ENCODE measurements at places on chromosomes 16 and 17.

- no peak for DNase-seq
These were observed 130.6 kb downstream of the DYNLRB2 start for GRCh38 chr16:80671281-80671849.

DNA sequence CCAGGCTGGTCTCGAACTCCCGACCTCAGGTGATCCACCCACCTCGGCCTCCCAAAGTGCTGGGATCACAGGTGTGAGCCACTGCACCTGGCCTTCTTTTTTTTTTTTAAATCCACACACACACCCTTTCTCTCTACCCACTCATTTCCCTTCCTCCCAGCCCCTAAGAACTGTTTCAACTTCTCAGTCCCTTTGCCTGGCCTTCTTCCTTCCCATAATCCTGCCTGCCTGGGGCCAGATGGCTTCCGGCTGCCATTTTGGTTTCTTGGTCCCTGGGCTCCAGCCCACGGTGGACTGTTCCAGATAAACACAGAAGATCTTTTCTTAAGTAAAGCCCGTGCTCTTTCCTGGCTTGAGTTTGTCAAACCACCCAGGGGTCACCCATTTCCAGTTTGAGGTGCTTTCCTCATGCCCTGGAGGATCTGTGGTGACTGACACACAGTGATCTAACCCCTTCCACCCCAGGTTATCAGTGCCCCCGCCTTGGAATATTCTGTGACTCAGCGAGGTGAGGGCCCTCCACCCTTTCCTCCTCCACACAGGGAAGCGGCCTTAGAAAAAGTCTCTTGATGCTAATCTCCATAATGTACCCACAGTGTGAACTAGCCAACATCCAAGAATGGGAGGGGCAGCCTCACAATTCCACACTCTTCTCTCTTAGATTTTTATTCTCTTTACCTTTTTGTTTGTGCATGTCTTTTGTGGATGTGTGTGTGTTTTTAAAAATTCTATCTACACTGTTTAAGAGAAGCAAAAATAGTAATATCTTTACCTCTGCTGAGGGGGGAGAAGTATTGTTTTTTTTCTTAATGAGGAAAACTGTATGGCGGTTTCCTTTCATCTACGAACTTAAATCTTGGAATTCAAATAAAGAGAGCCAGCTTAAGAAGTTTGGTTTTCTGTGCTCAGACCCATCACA is 60.0 kb downstream of the CRISPLD2 start:
- DNase-seq: no peak

DNA sequence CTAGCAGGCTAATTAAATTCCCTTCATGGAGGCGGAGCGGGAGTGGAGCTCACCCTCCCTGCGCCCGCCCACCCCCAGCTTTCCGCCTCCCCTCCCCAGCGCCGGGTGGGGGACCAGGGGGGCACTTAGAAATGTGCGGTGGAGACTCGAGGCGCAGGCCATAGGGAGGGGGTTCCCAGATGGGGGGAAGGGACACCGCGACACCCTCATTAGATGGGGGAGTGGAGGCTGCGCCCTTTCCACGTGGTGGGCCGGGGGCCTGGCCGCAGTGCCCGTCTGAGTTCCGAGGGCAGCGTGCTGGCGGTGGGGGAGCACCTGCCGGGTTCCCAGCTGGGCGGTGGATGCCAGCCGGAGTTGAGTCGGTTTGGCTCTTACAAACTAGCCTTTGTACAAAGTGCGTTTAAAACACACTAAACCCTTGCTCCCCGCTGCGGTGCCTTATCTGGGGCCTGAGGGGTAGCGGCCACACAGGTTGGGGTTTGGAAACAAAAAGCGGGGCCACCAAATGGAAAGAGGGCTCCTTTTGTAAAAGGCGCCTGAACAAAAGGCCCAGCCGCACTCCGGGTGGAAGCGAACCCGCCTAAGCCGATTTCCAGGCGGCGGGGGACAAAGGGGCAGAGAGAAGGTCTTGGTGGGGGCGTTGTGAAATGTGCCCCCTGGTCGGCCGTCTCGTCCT is 1.4 kb downstream of the GSE1 start:
- peak; percentile 27 for DNase-seq

- DNase-seq: no peak
These were observed 7.7 kb upstream of the PCTP start for GRCh38 chr17:55743103-55743679.

DNA sequence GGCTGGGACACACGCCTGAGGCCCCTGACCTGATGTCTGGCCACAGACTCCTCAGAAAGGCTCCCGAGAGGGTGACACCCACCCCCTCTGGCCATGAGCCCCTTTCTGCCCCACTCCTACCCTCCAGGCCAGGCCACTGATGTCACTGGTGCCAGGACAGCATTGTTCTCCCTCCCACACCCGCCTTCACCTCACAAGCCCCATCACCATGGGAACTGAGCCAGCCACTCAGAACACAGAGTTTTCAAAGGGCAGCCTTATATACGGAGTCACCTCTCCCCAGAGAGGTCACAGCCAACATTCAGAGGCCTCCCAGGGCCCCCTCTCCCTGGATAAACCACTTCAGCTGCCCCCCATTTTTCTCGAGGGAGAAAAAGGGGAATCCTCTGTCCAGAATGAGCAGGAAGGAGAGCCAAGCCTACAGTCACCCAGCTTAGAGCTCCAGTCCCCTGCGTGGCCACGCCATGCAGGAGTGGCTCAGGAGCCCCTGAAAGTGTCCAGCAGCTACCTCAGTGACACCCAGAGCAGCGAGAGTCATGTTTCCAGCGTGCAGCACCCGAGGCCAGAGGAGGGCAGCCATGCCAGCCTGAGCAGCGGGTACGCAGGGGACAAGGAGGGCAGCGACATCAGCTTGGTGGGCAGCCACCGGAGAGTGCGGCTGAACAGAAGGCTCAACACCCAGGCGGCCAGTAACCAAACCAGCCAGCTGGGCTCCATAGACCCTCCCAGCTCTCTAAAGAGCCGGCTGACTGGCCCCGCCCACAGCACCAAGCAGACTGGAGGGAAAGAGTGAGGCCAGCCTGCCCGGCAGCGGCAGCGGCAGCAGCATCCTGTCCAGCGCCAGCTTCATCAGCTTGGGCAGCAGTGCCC is at the start of gene C16orf82:
Gene C16orf82 (plus strand): TSS at position 260 of the 870 bp plus-strand sequence.
- DNase-seq: no peak

- no peak for DNase-seq
These were observed 7.1 kb upstream of the LPCAT2 start for GRCh38 chr16:55501549-55502322.

- DNase-seq: no peak
These were observed 109.9 kb downstream of the IRX5 start for GRCh38 chr16:55040366-55041086.
